ENCODE measurements at places on chromosomes 16 and 17. TPM values are rescaled to one million over a fixed set of nuclear protein-coding genes. Genes with fewer than 3 reads are reported as not detected.

DNA sequence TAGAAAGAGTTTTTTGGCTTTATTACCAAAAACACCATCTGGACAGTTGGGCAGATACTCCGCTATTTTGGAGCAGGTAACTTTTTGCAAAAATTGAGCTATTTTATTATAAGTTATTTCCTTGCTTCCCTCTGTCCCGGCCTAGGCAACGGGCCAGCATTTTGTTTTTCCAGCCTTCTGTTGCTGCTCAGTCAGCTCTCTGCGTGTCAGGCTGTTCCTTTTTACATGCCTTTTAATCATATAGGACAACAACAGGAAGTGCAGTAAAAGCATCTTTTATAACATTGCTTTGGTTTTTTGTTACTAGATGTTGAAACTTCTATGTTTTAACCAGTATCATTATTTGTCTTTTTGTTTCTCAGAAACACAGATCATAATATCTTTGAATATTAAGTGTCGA lies 30.4 kb downstream of the PPM1D start:
- H3K36me3 ChIP-seq: peaks cover 34% of the 10 kb centered on the region
- no peaks in the 10 kb centered on the region for H3K27me3 ChIP-seq
- H3K4me3 ChIP-seq: no peak overlapping the region
- H3K4me1 ChIP-seq: no peaks in the 10 kb centered on the region

DNA sequence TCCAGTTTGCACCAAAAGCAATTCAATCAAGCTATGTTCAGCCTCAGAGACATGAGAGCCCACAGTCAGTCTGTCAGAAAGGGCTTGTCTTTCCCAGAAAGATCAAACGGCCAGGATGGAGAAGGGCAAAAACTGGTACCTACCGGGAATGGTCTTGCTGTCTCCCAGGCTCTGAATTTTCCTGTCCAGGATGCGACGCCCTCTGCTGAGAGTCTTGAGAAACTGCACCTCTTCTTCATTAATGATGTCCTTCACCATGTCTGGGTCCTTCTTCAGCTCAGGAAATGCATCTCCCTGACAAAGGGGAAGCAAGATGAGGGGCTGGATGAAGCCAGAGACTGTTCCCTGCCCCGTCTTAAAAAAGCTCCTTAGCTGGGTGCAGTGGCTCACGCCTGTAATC lies 15.8 kb upstream of the EXOSC6 start:
- H3K4me1 ChIP-seq: no peaks in the 10 kb centered on the region
- H3K27ac ChIP-seq: no peak overlapping the region
- peaks cover 98% of the 10 kb centered on the region for H3K36me3 ChIP-seq
- no peak overlapping the region for H3K4me3 ChIP-seq
- no peaks in the 10 kb centered on the region for H3K27me3 ChIP-seq

DNA sequence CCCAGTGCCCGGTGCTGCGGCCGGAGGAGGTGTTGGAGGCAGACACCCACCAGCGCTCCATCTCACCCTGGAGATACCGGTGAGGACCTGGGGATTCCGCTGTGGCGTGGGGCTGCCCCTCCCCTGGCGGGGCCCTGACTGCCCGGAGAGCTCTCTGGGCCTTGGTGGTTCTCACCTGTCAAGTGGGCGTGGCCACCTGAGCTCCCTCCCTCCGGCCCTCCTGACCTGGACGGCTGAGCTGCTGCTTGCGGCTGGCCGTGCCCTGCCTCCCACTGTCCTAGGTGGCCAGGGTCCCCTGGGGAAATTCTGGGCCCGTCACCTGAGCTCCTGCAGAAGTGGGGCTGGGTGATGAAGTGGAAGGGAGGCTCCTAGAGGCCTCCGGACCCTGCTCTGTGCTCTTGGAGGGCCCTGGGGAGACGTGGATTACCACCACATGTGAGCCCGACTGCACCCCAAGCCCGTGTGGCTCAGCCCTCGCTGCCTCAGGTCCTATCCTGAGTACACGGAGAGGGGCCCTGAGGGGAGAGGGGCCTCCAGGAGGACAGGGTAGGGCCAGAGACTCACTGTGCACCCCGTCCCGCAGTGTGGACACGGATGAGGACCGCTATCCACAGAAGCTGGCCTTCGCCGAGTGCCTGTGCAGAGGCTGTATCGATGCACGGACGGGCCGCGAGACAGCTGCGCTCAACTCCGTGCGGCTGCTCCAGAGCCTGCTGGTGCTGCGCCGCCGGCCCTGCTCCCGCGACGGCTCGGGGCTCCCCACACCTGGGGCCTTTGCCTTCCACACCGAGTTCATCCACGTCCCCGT lies 1.1 kb downstream of the IL17C start:
- H3K36me3 ChIP-seq: peaks cover under 1% of the 10 kb centered on the region
- H3K27me3 ChIP-seq: peaks cover 32% of the 10 kb centered on the region
- H3K4me3 ChIP-seq: no peak overlapping the region
- no peak for DNase-seq

GRCh38 chr17:27579897-27580321 lies 51.1 kb upstream of the LGALS9 start:
- peaks cover 36% of the 10 kb centered on the region for H3K4me1 ChIP-seq
- no peak overlapping the region for H3K27ac ChIP-seq
- no peaks in the 10 kb centered on the region for H3K27me3 ChIP-seq
- no peak for DNase-seq
- H3K36me3 ChIP-seq: no peaks in the 10 kb centered on the region

DNA sequence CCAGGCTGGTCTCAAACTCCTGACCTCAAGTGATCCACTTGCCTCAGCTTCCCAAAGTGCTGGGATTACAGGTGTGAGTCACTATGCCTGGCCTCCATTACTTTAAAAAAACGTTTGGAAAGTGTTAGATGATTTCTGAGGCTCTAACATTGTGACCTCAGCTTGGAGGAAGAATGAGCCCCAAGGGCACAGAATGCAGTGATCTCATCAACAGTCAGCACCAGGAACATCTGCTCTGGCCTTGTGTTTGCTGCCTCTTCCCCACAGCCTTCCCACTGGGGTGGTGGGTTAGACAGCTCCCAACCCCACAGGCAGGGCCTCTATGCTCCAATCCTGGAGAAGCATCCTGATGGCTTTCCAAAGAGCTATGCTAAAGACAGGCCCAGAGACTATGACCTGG lies 37.7 kb upstream of the SREBF1 start:
- no peak overlapping the region for H3K4me3 ChIP-seq
- DNase-seq: no peak
- peaks cover 58% of the 10 kb centered on the region for H3K36me3 ChIP-seq
- H3K27ac ChIP-seq: no peak overlapping the region
- H3K27me3 ChIP-seq: no peaks in the 10 kb centered on the region

The PDE6G gene
- total RNA-seq: not detected

GRCh38 chr17:61477204-61477834 lies 25.1 kb downstream of the TBX4 start:
- no peaks in the 10 kb centered on the region for H3K27me3 ChIP-seq
- H3K4me1 ChIP-seq: no peaks in the 10 kb centered on the region
- no peak overlapping the region for H3K27ac ChIP-seq

The NOL11 gene
- 71.9 TPM for total RNA-seq

The HSF5 gene
- not detected for total RNA-seq

- DNase-seq: no peak
- 0 out of 2 replicates have a peak, but pooled peaks cover 4% of the 10 kb centered on the region for H3K4me1 ChIP-seq
- H3K27me3 ChIP-seq: no peaks in the 10 kb centered on the region
- H3K36me3 ChIP-seq: peaks cover 73% of the 10 kb centered on the region
- H3K4me3 ChIP-seq: no peak overlapping the region
Observed at GRCh38 chr17:17810084-17810894, 26.5 kb downstream of the SREBF1 start.

DNA sequence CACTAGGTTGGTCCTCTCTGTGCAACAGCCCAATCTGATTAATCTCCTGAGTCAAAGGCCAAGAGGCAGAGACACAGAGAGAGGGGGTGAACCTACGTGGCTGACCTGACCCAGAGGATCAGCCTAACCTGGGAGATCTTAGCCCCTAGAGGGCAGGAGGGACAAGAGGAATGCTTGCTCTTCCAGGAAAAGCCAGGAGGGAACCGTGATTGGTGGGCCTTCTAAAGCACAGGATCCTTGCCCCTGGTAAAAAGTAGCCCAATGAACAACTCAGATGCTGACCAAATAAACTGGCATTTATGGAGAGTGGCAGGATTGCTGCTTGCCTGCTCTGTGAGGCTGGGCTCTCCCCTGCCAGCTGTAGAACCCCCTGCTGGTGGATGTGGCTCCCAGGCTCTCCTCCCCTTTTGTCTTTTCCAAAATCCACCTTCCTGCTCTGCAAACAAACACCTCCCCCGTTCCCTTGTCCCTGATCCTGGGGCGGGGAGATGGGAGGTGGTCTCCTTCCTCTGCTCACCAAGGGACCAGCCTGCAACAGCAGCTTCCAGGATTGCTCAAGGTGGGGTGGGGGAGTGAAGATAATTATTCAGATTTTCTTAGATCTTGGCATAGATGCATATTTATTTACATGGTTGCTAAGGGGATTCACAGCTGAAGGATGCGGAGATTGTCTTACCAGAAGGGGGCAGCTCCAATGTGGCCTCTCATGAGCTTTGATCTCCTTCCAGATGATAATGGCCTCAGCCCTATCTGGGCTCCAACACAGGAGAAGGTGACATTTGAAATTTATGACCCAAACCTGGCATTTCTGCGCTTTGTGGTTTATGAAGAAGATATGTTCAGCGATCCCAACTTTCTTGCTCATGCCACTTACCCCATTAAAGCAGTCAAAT lies 71.9 kb downstream of the SDR42E1 start:
- H3K36me3 ChIP-seq: no peaks in the 10 kb centered on the region
- no peak overlapping the region for H3K27ac ChIP-seq
- H3K4me1 ChIP-seq: peaks cover 17% of the 10 kb centered on the region
- no peak overlapping the region for H3K4me3 ChIP-seq
- no peaks in the 10 kb centered on the region for H3K27me3 ChIP-seq

DNA sequence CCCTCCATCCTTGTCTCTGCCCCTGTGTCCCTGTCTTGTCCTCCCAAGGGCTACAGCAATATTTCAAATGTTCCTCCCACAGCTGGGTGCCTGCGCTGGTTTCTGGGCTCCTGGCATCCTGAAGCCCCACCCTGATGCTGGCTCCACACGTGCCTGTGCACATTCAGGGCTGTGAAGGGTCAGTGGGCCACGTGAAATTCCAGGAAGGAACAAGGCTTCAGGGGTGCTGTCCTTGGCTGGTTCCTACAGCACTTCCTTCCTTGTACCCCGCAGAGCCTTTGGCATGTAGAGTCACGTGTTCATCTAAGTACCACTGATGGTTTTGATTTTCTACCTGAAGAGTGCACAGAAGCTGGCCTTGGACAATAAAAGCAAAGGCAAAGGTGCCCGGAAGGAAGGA lies 57.7 kb upstream of the NLK start:
- H3K4me1 ChIP-seq: peaks cover 6% of the 10 kb centered on the region
- no peaks in the 10 kb centered on the region for H3K36me3 ChIP-seq
- H3K27me3 ChIP-seq: 0 out of 2 replicates have a peak, but pooled peaks cover 3% of the 10 kb centered on the region
- no peak overlapping the region for H3K27ac ChIP-seq
- no peak overlapping the region for H3K4me3 ChIP-seq
- DNase-seq: no peak

DNA sequence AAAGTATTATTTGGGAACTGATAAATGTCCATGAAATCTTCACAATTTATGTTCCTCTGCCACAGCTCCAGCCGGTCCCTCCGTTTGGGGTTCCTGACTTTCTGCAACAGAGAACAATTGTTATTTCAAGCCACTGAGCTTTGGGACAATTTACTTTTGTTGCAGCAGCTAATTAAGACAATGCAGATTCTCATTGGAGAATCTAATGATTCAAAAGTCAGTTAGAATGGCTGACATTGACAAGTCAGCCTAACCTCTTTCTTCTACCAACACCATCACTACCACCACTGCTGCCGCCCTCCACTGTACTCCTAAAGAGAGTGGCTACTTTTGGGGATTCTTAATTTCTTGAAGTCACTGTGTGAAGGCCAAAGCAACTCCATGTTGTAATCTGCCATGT lies 15.0 kb upstream of the HEATR6 start:
- H3K27me3 ChIP-seq: no peaks in the 10 kb centered on the region
- H3K36me3 ChIP-seq: peaks cover 15% of the 10 kb centered on the region
- no peak for DNase-seq
- H3K4me1 ChIP-seq: peaks cover 22% of the 10 kb centered on the region

Measured in SJSA1 (cell line).